ENCODE measurements at places on chromosomes 12 and 14.

DNA sequence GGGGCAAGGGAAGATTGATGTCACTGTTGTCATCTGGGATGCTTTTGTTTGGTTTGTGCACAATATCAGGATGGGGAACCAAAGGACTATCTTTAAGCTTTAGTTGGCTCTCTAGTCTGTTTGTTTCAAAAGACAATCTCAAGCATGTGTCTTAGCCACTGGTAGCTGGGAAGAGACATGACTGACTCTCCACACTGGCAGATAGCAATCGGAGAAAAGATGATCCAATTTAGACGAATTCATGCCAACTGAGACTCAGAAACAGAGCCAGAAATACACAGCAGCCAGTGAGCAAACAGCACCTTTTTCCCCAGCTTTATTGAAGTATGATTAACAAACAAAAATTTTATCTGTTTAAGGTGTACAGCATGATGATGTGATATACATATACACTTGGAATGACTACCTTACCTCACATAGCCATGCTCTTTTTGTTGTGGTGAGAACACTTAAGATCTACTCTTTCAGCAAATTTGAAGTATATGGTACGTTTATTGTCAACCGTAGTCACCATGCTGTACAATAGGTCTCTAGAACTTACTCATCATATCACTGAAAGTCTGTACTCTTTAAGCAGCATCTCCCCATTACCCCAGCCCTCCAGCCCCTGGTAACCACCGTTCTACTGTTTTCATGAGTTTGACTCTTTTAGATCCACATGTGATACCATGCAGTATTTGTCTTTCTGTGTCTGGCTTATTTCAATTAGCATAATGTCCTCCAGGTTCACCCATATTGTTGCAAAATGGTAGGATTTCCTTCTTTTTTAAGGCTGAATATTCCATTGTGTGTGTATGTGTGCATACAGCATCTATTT is 50.6 kb downstream of the DUSP16 start:
- peak; percentile 40 for DNase-seq

GRCh38 chr12:29281371-29282005 is 99.5 kb downstream of the ERGIC2 start:
- no peak for DNase-seq

DNA sequence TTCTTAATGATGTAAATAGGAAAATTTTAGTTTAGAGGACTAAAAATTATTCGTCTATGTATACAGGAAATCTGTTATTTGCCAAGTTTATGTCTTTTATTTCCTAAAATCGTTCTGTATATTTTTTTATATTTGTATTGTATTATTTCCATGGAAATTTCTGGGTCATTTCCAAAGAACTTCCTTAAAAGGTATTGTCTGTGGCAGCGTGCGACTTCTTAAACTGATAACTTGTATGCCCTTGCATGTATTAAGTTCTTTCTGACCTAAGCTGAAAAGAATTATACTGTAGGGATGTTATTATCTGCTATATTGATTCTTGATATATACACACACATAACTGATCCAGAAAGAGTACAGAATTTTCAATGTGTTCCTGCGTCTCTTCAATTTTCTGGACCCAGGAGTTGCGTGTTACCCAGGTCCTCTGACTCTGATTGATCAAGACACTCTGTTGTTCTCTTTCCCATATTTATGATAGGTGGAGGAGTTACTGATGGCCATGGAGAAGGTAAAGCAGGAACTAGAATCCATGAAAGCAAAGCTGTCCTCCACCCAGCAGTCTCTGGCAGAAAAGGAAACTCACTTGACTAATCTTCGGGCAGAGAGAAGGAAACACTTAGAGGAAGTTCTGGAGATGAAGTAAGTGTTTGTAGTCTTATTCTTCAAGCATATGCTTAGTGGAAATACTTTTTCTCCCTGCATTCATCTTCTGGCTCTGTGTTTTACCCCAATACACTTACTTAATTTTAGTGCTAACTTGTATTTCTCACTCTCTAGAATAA is 298.5 kb downstream of the ERC1 start:
- DNase-seq, result no peak

GRCh38 chr14:91338379-91338778 is 79.2 kb downstream of the CCDC88C start:
- DNase-seq, result no peak

GRCh38 chr12:94560431-94561221 is 89.7 kb downstream of the TMCC3 start:
- no peak for DNase-seq

- no peak for DNase-seq
Observed at GRCh38 chr12:100733817-100734593, 60.6 kb upstream of the ANO4 start.

- DNase-seq, result no peak
Observed at GRCh38 chr12:65838330-65838976, 14.2 kb downstream of the HMGA2 start.

DNA sequence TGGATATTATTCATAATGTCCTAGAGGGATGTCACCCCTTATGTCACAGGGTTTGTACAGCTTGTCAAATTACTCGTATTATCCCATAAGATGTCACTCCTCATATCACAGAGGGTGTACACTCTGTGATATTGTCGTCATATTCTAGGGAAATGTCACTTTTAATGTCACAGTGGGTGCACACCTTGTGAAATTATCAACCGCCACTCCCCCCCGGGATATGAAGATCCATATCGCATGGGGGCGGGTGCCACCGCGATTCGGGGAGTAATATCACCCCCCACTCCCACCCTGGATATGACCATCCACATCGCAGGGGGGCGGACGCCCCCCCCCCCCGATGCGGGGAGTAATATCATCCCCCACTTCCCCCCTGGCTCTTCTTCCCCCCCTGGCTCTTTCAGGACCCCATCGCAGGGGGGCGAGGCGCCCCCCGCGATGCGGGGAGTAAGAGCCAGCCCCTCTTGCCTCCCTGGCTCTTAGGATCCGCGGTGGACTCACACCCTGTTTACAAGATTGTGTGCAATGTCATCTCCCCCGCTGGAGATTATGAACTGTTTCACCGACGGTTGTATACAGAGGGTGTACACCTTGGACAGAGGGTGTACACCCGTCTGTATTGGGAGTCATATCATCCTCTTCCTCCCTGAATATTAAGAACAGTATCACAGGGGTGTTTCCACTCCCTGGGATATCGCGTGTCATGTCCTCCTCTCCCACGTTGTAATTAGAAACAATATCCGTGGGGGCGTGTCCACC is 92.8 kb downstream of the FRMD6 start:
- DNase-seq, result peak; percentile 33

DNA sequence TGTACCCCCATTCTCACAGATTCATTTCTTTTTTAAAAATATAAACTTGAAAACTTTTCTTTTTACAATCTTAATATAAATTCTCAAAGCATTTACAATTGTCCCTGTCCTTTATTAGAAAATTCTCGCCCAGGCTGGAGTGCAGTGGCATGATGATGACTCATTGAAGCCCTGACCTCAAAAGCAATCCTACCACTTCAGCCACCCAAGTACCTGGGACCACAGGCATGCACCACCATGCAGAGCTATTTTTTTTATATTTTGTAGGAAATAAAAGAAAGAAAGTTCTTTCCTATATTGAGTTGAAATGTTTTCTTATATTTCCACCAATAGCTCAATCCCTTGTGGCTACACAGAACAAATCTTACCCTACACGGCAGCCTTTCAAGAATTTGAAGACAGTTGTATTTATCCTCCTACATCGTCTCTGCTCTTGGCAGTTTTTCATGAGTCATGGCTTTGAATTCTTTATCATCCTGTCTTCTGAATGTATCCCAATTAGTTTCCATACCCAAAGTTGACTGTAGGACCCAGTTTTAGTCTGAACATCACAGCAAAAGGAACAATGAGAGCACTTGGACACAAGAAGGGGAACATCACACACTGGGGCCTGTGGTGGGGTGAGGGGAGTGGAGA is 52.4 kb downstream of the SYT1 start:
- no peak for DNase-seq

- no peak for DNase-seq
Observed at GRCh38 chr14:46140445-46140844, 511.1 kb downstream of the RPL10L start.

- DNase-seq, result no peak
Observed at GRCh38 chr14:24695265-24696241, 61.6 kb upstream of the GZMB start.

GRCh38 chr12:8644345-8645248 is 18.0 kb downstream of the MFAP5 start:
- peak; percentile 56 for DNase-seq

- no peak for DNase-seq
Observed at GRCh38 chr12:123094349-123095077, 56.4 kb downstream of the PITPNM2 start.

GRCh38 chr12:52818388-52818787 is 4.5 kb upstream of the KRT4 start:
- no peak for DNase-seq

DNA sequence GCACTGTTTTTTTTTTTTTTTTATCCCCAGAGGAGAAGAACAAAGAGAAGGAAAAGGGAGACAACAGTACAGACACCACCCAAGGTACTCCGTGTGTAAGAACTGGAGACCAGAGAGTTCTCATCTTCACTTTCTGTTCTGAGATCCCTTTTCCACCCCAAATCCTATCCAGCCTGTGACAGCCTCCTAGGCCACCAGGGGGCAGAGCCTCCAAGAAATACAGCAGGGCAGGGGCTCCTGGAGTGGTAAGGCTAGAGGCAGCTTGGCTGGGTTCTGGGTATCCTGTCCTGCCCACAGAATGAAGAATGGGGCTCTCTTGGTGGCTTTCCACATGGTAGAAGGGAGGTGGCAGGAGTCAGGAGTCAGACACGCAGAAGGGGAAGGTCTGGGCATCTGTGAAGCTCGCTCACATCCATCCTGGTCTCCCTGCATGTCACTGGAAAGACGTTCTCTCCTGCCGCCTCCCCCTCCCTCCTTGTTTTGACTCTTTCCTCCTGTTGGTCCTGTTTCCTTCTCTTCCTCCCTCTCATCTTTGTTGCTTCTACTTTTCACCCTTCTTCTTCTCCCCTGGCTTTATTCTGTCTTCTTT is 12.0 kb downstream of the CLSTN3 start:
- peak; percentile 46 for DNase-seq

GRCh38 chr12:16674885-16675284 is 68.9 kb upstream of the LMO3 start:
- DNase-seq, result no peak

DNA sequence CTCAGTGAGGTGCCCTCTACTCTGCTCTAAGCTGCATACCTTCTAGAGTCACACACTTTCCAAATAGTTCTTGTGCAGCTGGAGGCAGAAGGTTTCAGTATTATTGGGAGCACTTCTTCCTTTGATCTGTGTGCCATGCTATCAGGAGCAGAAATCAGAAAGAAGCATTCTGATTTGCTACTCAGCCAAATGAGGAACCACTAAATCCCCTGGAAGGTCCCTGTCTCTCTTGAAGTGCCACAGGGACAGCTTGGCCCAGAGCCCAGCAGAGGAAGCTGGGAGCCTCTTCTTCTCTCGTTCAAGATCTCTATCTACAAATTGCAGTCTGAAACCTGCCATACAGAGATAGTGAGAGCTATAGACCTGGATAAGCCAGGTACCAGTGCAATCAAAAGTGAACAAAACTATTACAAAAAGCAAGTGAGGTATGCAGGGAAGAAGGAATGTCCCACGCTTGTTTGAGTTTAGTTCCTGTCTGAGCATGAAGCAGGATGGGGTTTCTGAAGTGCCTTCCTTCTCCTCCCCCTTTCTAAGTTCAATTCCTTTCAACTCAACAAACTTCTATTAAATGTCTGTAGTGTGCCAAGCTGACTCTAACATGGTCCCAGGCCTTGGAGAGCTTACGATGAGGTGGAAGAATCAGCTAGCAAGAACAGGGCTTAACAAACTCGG is 100.9 kb upstream of the PARP11 start:
- no peak for DNase-seq
